ENCODE measurements at places on chromosomes 16 and 17.

DNA sequence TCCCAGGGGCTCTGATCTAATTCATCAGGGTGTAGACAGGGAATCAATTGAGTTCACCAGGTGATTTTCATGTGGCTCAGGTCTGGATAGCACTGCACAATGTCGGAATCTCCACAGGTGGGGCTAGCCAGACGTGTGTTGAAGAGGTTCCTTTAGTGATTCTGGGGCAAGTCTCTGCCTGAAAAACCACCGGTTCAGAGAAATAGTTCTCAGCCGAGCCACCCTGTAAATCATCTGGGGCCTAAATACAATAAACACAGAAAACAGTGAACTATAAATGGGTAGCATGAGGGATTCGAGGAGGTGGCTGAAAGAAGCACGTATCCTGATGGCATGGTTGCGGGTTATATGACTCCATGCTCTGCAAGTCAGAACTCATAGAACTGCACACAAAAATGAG is 21.3 kb downstream of the ASPA start:
- no peak overlapping the region for H3K4me3 ChIP-seq
- peaks cover 3% of the 10 kb centered on the region for H3K27me3 ChIP-seq
- DNase-seq = no peak
- H3K27ac ChIP-seq = no peak overlapping the region
- H3K4me1 ChIP-seq = no peaks in the 10 kb centered on the region

GRCh38 chr17:32285306-32285705 is 19.7 kb downstream of the RHBDL3 start:
- DNase-seq = no peak
- H3K27me3 ChIP-seq = peaks cover 41% of the 10 kb centered on the region
- no peak overlapping the region for H3K27ac ChIP-seq
- no peak overlapping the region for H3K4me3 ChIP-seq
- H3K36me3 ChIP-seq = no peaks in the 10 kb centered on the region
- peaks cover 5% of the 10 kb centered on the region for H3K4me1 ChIP-seq

DNA sequence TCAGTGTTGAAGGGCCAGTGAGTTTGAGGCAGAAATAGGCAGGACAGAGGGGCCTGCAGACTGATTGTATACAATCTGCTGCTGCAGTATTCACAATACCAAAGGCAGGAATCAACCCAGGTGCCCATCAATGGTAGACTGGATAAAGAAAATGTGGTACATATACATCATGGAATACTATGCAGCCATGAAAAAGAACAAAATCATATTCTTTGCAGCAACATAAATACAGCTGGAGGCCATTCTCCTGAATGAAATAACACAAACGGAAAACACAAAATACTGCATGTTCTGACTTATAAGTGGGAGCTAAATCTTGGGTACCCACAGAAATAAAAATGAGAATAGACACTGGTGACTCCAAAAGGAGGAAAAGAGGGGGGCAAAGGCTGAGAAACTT is 485.1 kb downstream of the XYLT1 start:
- no peak overlapping the region for H3K27ac ChIP-seq
- no peaks in the 10 kb centered on the region for H3K4me1 ChIP-seq
- no peaks in the 10 kb centered on the region for H3K36me3 ChIP-seq
- H3K27me3 ChIP-seq = no peaks in the 10 kb centered on the region

- no peaks in the 10 kb centered on the region for H3K4me1 ChIP-seq
- no peak overlapping the region for H3K4me3 ChIP-seq
- DNase-seq = no peak
- peaks cover 11% of the 10 kb centered on the region for H3K27me3 ChIP-seq
- H3K27ac ChIP-seq = no peak overlapping the region
These were observed 221.4 kb upstream of the MAF start for GRCh38 chr16:79821911-79822310.

All from activated naive CD4-positive, alpha-beta T cell treated with anti-CD3 and anti-CD28 coated beads, Interleukin-2, amount 10 ng/mL, durations not matched to agents 7 days and 5 days (primary cell).